ENCODE measurements at places on chromosomes 7 and 10.

- DNase-seq = no peak
Measured at GRCh38 chr7:84412161-84412969, 217.8 kb upstream of the SEMA3A start.

GRCh38 chr7:122919643-122920181 is 33.5 kb upstream of the CADPS2 start:
- no peak for DNase-seq

GRCh38 chr7:29894256-29894655 is 87.9 kb downstream of the WIPF3 start:
- no peak for DNase-seq

- DNase-seq = no peak
Measured at GRCh38 chr7:149826344-149827088, 11.7 kb upstream of the ZNF862 start.

GRCh38 chr7:55224111-55224510 is 141.0 kb upstream of the LANCL2 start:
- DNase-seq = no peak

DNA sequence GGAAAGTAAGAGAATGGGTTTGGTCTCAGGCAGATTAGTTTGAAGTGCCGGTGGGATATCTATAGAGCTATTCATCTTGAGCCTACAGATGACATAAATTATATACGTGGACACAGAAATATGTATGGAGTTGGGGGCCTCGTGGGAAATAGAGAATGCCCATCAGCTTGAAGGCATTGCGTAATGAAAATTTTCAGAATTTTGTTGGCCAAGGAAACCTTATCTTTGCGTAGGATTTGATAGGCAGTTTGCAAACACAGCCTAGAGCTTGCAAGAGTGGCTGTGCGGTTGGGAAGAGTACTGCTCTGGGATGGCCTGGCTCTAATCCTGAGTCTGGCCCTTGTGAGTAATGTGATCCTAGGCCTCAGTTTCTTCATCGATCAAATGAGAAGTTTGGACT is 32.3 kb downstream of the MCM10 start:
- DNase-seq = no peak

GRCh38 chr7:85479918-85480643 is 293.2 kb upstream of the SEMA3D start:
- no peak for DNase-seq

Data from CD4-positive, alpha-beta T cell treated with Interleukin-17A for 1 hour (primary cell).